ENCODE measurements at places on chromosomes 2 and 18. TPM values are rescaled to one million over a fixed set of nuclear protein-coding genes. Genes with fewer than 3 reads are reported as not detected.

DNA sequence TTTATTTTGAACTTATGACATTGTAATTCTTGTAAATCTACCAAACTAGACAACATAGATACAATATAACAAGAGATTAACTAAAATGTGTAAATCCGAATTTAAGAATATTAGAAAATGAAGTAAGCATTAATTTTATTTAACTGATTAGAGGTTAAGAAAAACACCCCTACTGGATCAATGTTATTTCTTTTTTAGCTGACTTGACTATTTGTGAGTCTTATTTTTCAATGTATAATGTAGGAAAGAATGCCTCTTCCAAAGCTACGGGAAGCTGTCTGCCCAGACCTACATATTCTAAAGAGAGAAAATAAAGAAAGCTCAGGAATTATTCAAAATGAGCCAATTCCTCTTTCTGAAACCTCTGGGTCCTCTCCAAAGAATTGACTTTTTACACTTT lies 490.8 kb upstream of the CDH7 start:
- DNase-seq, result no peak

DNA sequence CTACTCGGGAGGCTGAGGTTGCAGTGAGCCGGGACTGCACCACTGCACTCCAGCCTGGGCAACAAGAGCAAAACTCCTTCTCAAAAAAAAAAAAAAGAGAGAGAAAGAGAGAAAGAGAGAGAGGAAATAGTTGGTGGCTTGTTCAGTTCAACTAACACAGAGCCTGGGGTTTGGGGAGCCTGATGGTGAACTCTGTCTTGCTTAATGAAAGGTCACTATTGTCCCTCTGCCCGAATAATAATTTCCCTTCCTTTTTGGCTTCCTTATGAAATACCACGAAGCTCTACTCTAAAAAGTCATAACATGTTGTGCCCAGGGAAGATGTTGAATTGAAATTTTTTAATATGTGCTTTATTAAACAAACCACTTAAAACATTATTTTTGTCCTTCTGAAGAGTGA lies 17.3 kb downstream of the BCL2 start:
- no peak for DNase-seq

DNA sequence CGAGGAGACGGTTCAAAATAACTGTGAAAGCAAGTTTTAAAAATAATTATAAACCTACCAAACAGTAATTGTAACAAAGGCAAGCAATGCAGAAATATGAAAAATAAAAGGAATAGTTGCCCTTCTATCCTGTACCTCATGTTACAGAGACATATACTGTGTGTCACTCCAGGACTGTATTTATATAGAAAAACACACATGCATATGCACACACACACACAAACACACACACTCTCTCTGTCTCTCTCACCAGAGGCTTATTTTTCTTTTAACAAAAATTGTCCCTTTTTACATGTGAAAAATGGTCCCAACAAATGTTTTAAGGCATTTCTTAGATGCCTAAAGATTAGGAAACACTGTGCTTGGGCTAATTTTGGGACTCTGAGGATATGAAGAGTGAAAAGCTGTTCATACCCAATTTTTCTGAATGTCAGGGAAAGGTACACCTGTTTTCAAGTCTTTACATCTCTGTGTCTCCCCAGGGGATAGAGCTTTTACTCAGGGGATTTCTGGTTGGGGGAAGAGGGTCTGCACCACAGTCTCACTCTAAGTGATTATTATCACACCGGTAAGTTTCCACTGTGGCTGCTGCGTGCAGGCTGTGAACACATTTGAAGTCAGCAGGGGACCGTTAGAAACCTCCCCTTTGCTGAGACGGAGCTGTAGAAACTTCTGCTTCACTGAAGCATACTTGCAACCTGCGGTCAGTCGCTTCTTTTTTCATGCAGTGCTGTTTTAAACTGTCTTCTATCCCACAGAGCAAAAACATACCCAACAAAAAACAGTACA lies 51.4 kb upstream of the SPAG16 start:
- DNase-seq, result no peak

- DNase-seq, result no peak
Measured at GRCh38 chr2:197090742-197091367, 164.3 kb upstream of the PGAP1 start.

DNA sequence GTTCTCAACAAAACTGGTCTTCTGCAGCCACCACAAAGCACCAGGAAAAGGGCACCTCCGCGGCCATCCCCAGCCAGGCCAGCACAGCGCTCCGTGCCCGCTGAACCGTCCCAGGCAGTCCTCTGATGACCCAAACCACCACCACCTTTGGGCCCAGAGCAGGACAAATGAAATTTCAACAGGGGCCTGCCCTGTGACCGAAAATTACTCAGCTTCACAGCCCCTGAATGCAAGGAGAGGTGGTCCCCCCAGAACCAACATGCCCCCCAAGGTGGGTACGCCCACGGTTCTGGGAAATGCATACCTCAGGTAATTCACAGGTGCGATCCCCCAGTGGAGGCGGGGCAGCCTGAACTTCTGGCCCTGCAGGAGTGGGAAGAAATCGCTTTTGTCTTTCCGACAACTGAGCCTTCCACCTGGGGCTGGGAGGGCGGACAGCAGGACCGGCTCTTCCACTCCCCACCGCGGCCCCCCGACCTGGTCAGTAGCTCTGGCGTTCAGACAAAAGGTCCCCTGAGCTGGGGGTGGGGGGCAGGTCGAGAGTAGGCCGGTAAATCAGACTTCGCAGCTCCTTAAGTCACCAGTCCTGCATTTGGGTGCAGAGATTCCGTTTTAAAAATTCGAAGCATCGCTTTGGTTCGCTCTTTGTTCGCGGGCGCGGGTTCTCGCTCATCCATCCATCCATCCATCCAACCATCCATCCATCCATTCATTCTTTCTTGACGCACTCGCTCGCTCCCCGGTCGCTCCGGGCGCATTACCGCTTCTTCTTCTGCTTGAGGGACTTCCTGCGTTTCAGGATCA lies 1.4 kb downstream of the ARL4C start:
- no peak for DNase-seq

DNA sequence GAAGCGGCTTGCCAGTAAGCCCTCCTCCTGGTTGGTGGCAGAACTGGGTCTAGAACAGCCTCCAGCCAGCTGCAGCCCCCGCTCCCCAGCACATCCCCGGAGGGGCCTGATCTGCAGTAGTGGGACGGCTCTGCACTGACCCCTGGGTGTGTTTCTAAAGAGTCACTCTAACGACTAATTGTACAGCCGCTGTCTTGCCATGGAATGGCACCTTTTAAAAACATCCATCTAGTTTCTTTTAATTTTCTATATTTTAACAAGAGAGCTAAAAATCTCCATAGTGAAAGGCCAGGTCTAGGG lies 82.0 kb downstream of the MTCL1 start:
- no peak for DNase-seq

DNA sequence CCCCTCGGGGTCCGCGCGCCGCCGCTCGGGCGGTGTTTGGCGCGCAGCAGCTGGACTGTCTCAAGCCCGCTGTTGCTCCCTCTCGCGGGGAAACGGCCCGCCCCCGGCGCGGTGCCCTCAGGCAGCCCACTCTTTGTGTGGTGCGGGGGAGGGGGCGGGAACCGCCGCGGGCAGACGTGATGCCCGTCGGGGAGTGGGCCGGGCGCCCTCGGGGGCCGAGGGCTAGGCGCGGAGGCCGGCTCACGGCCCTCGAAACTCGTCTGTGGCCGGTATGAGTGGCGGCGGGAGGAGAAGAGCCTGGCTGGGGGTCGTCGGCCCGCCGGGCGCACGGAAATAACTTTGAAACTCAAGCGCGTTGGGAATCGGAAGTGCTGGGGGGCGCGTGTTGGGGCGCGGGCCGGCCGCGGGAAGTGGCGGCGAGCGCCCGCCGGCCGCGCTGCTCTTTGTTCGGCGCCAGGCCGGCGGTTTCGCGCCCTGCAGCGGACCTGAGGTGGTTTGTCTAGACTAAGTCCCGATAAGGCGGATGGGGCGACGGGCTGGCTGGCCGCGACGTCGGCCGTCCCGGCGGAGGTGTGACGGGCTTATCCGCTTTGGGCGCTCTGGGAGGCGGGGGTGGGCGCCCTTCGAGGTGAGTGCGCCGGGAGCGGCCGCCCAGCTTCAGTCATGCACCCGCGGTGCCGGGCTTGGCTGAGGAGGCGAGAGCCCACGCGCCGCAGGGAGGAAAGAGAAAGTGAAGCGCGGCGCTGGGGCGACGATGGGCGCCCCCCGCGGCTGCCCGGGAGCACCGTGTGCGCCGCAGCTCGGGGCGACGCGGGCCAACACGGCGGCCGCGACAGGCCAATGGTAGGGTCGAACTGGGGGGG lies 679 bp downstream of the PTMA start:
- no peak for DNase-seq

GRCh38 chr2:55133467-55134315 lies 83.4 kb upstream of the RTN4 start:
- DNase-seq, result peak; percentile 89

- no peak for DNase-seq
Measured at GRCh38 chr2:224986477-224986876, 55.8 kb downstream of the DOCK10 start.

DNA sequence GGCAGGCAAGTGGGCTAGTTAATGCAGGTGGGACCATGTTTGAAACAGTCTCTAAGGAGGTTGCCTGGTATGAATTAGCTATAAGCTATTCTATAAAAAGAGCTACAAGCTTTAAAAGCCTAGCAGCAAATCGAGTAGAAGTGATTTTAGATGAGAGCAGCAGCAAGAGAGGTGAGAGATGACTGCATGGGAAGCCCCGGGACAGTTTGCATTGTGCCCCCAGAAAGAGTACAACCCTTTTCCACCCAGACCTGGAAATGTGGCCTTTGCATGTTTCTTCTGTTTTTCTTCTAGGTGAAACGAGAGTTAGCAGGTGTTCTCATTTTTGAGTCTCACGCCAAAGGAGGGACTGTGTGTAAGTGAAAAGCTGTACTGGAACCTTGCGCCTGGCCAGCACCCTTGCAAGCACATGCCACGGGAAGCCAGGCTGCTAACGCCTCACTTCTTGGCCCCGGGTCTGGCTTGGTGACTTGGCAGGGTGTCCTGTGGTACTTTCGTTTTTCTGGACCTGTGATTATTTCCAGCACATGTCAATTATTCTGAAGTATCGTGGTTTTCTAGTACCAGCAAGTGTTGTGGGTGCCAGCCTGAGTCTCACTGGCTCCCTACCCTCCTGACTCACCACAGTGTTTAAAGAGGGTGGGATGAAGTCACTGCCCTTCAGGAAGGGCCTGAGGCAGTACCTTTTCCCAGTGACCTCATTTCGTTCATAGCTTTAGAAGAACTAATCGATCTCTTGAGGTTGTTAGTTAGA lies 90.3 kb upstream of the MAP3K20 start:
- no peak for DNase-seq

DNA sequence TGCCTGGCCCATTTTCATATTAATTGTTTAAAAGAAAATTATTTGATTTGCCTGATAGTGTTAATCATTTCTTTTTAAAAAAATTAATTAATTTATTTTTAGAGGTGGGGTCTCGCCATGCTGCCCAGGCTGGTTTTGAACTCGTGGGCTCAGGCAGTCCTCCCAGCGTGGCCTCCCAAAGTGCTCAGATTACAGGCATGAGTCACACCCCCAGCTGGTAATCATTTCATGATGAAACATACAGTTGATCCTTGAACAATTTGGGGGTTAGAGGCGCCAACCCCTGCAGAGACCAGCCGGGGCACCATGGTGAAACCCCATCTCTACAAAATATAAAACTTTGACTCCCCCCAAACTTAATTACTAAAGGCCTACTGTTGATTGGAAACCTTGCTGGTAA lies 7.9 kb downstream of the GPN1 start:
- DNase-seq, result no peak

- DNase-seq, result no peak
Measured at GRCh38 chr18:51639541-51639940, 442.1 kb upstream of the MEX3C start.

DNA sequence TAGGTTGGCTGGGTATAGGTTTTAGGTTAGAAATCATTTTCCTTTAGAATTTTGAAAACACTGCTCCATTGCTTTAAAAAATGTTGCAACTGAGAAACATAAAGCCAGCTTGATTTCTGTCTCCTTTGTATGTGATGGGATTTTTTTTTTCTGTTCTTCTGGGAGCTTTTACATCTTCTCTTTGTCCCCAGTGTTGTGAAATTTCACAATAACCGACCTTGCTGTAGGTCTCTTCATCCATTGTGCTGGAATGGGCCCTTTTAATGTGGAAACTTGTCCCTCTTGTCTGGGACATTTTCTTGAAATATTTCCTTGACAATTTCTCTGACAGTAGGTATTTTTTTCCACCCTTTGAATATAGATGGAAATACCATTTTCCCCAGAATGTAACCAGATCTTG lies 44.0 kb upstream of the LAPTM4A start:
- no peak for DNase-seq

- no peak for DNase-seq
Measured at GRCh38 chr2:124162256-124162655, 137.2 kb downstream of the CNTNAP5 start.

- no peak for DNase-seq
Measured at GRCh38 chr2:43762286-43762685, 11.6 kb upstream of the DYNC2LI1 start.

DNA sequence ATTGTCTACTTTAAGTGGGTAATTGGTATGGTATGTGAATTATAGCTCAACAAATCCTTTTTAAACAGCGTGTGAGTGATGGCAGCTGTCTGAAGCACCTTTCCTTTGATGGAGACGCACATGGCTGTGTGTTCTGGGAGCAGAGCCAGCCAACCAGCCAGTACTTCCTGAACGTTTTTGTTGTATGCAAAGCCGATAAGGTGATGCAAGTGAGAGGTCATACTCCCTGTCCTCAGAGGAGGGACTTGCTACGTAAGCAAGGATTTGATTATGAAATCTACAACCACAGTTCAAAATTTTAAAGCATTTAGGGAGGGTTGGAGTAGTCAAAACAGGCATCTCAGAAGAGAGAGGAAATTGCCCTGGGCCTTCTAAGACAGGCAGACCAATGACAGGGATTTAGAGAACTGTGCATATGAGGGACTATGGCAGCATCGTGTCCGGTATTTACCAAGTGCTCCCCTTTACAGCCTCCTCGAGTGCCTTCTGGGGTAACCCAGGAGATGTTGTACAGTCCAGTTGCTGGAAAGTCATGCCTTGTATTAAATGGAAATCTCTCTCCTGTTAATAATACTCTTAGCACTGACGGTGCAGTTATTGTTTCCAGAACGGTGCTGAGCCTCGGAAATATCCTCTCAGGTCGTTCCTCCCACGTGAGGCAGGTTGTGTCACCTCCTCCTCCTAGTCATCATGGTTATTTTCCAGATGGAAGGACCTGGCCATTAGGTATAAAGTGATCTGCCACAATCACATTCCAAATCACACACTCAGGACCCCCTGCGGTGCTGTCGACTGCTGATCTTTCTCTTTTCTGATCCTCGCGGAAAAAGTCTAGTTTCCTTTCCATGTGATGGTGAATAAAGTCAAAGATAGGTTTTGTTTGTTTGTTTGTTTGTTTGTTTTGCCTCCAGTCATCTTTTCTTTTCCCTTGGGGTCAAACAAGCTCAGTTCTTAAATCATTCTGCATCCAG lies 28.4 kb downstream of the ARHGEF4 start:
- DNase-seq, result peak; percentile 72

The ARHGEF4 gene
- polyA plus RNA-seq, result 0.95 TPM

The MROH2A gene
- polyA plus RNA-seq, result not detected

The OTOS gene
- polyA plus RNA-seq, result not detected

The DSG1 gene
- not detected for polyA plus RNA-seq
